ENCODE measurements at places on chromosomes 13 and 19.

DNA sequence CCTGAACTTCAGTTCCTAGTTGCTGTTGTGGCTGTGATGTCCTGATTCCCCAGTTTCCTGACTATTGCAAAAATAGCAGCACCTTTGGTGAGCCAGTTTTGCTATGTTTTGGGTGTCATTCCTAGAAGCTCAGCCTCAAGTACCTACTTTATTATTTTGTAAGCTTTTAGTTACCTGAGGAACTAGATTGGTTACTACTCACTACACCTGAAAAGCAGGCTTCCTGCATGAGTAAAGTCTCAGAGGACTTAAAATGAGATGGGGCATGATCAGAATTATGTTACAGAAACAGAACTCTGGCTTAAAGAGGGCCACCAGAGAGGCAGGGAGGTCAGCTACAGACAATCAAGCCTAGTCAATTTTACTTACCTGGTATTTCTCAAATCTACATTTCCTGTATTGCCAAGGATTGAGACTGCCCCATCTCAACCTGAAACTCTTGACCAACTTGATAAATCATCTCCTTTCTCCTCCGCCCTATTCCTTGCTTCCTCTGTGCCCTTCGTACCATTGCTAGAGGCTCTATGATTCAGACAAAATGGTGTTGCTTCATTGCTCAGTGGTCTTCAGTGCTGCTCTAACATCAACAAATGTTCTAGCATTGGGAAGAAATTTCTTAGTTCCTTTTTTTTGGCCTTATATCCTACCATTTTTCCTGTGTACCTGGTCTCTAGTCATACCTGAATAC, 58.9 kb downstream of the RAP2A start:
- no peak for DNase-seq

DNA sequence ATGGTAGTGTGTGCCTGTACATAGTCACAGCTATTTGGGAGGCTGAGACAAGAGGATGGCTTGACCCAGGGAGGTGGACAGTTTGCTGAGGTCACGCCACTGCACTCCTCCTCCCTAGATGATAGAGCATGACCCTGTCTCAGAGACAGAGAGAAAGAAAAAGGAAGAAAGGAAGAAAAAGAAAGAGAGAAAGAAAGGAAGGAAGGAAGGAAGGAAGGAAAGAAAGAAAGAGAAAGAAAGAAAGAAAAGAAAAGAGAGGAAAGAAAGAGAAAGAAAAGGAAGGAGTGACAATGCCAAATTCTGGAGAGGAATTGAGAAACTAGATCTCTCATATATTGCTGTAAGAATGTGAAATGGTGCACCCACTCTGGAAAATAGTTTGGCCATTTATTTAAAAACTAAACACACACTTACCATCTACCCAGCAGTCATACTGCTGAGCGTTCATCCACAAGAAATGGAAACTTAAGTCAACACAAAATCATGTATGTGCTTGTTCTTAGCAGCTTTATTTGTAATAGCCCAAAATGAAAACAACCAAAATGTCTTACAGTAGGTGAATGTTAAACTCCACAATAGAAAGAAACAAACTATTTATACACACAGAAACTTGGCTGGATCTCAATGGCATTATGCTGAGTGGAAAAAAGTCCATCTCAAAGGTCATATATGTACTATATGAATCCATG, 7.5 kb downstream of the TEX101 start:
- DNase-seq = no peak

DNA sequence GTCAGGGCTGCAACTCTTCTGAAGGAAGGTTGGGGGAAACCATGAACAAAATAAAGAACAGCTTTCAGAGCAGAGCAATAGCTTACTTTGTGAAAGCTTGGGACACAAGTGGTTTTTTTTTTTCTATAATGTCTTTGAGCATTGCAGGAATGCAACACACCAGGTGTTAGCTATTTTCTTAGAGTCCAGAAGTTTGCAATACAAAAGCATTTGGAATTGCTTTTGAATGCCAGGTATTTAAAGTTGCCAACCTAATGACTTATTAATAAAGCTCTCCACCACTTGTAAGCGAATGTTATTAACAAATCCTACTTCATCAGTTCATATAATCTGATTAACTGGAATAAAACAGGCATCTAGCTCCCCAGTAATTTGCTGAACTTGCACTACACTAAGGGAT, 172.6 kb downstream of the NUFIP1 start:
- DNase-seq = no peak

- no peak for DNase-seq
Measured at GRCh38 chr19:50972795-50973376, 3.5 kb upstream of the KLK6 start.

GRCh38 chr13:30535046-30535445, 69.3 kb upstream of the HMGB1 start:
- DNase-seq = no peak

DNA sequence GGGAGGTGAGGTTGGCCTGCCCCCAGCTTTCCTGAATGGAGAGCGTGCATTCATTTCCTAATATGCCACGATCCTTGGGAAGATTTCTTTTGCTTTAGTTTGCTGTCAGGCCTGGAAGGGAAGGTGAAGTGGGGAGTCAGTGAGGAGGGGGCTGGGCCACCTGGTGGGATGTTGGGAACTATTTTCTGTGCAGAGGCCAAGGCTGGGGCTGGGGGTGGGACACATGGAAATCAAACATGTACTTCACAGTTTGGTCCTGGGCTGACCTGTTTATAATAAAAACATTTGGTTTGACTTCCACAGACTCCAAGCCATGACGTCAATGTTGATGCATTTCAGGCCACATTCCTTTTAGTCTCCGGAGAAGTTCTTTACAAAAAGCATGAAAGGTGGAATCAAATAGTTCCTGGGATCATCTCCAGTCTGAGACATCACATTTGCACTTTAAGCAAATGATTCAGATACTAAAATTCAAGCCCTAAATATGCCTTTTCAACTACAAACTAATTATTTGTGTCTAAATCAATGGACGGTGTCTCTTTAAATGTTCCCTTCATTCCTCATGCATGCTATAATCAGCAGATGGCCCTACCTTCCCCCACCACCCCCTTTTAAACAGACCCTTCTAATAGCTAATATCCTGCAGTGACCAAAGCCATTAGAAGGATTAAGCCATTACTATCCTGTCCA, 41.5 kb upstream of the MEDAG start:
- no peak for DNase-seq

DNA sequence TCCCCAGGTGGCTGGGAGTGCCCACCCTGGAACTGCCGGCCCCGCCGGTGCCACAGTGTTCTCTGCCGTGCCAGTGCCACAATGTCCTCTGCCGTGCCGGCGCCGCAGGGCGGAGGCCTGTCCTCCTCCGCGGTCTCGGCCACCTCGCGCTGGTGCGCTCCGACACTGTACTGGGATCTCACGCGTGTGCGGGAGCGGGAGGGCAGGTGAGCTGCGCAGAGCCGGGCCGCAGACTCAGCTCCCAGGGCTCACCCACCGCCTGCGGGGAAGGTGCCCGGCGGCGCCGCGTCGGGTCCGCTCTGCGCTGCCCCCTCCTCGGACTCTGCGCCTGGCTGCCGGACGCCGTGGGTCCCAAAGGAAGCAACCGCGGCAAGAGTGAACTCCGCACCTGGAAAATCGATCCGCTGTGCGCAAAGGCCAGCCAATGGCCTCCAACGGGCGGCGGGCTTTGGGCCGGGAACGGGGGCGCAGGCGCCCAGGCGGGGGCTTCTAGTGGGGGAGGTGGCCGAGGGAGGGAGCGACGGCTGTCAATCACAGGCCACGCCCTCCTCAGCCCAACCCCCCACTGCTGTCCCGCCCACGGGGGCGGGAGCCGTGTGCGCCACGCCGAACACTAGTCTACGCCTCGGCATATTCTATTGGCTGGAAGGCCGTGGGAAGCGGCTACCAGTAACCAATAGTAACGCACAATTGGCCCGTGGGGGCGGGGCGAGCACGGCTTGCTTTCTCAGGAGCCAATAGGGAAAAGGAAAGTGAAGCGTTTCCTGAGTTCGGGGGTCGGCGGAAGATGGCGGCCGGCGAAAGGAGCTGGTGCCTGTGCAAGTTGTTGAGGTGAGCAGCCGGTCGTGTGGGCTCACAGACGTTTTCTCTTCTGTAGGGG, at the start of gene ALG11:
Gene ALG11 (plus strand): TSS at position 767 of the 880 bp plus-strand sequence. CDS start 21 bp downstream, at position 788.
- DNase-seq = peak; percentile 99

DNA sequence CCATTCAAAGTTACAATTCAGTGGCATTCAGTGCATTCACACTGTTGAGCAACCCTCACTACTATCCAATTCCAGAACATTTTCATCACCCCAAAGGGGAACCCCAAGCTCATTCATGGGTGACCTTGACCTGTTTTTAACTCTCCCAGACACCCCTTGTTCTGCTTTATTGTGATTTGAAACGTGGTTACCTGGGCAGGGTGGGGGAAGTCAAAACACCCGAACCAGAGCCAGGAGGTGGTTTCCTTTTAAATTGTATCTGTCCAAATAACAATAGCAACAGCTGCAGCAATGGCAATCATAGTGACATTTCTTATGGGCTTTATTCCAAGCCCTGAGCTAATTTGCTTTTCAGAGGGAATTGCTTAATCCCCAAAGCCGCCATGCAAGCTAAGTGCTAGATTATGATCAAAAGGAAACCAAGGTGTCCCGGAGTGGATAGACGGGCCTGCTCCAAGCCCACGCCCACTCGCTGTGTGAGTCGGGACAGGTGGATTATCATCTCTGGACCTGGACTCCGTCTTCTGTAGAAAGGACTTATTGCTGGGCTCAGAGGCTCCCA, 6.1 kb downstream of the PTGIR start:
- no peak for DNase-seq

DNA sequence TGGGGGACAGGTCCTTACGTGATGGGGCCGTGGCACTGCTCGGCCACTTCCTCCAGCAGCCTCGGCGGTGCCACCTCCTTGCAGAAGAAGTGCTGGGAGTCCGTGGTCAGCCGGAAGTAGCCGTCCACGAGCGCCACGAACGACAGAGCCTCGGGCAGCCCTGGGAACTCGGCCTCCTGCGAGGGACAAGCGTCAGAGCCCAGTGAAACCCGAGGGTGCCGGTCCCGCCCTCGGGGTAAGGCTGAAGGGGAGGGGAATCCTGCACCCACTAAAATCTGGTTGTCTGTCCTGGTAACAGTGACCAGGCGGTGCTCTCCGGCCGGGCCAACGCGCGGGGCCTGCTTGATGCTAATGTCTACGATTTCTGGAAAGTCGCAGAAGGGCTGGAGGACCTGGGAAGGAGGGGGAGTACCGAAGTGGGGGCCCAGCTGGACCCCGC, 6.4 kb downstream of the JAK3 start:
- no peak for DNase-seq

GRCh38 chr13:99057310-99057975, 79.6 kb upstream of the DOCK9 start:
- no peak for DNase-seq

DNA sequence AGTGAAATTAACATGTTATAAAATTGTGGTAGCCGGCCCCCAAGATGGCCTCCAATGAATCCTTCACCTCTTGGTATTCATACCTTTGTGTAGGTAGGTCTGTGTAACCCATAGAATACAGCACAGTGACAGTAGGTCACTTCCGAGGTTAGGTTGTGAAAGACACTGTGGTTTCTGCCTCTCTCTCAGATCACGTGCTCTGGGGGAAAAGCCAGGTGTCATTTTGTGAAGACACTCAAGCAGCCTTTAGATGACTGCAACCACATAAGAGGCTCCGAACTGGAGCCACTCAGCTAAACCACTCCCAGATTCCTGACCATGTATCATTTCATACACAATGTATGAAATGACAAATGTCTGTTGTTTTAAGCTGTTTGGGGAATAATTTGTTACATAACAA, 9.8 kb upstream of the USPL1 start:
- DNase-seq = no peak

- DNase-seq = peak; percentile 42
Measured at GRCh38 chr13:104750377-104750776, 1684.2 kb upstream of the SLC10A2 start.
